Vagina (tissue), 2 donors: ENCODE measurements at places on chromosomes 4 and X.

DNA sequence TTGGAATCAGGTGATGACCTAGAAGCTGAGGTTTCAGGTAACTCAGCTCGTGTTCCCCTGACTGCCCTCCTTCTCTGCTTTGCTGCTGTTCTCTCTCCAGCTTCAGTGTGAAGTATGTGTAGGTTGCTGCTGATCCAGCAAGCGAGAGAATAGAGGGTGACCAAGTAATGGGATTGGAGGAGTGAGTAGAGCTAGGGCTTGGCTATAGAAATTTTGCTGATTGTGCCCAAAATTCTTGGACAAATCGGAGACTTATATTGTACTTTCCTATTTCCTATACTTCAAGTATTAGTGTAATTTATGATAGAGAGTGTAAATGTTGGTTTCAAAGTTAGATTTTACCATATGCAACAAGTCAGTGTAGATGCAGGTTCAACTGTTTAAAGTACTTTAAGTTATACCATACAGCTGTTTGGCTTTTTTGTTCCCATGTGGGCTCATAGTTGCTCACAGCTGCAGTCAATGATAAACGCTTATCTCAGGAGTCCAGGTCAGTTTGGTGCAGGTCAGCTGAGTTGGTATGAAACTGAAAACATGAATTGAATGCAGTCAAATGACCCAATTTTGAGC is 48.0 kb downstream of the RAPGEF2 start:
- DNase-seq: no peak

- DNase-seq: no peak
Measured at GRCh38 chrX:105277132-105277531, 56.6 kb upstream of the TEX13A start.

- no peak for DNase-seq
Measured at GRCh38 chr4:125459531-125459930, 144.8 kb downstream of the FAT4 start.

DNA sequence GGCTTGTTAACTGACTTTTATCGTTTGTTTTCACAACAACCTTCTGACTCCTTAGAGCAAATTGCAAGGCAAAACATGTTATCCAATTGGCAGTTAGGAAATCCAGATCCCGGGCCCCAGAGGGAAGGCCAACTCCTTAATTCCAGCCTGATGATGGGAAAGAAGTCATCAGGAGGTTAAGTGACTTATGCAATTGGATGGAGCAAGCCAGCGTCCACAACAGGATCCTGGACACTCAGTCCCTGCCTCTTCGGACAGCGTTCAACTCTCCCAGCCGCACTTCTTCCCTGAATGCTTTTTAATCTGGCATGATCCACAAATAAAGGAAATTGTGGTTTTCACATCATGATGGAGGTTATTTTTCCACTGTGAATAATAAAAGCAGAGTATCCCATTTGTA is 310.1 kb downstream of the RAB28 start:
- DNase-seq: peak; percentile 97

GRCh38 chrX:107701493-107702121 is 73.3 kb downstream of the PRPS1 start:
- DNase-seq: no peak

DNA sequence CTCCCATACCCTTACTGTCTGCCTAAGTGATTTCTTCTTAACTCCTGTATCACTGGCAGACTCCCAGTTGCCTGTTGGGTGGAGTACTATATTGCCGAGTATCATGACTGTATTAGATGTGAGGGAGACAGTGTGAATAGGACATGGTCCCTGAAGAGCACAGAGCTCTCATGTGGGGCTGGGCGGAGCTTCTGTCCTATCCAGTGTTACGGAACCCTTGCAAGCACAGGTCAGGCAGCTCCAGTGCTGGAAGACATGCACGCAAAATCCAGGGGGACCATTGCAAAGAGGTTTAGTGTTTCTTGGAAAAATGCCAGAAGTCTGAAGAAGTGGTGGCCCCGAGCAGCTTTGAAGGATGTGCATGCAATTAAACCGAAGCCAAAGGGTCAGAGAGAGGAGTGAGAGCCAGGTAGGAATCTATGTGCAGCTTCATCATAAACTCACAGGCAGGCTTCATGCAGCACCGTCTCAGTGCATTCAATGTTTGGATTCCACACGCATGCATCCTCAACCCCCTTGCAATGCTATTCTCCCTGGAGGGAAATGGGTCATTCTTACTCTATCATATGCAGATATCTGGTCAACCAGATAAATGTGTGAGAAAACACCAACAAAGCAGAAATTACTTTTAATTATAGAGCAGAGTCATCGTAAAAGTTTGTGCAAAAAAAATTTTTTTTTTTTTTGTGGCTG is 49.7 kb upstream of the DHRSX start:
- no peak for DNase-seq

- DNase-seq: no peak
Measured at GRCh38 chr4:7412554-7412912, 22.2 kb downstream of the PSAPL1 start.

DNA sequence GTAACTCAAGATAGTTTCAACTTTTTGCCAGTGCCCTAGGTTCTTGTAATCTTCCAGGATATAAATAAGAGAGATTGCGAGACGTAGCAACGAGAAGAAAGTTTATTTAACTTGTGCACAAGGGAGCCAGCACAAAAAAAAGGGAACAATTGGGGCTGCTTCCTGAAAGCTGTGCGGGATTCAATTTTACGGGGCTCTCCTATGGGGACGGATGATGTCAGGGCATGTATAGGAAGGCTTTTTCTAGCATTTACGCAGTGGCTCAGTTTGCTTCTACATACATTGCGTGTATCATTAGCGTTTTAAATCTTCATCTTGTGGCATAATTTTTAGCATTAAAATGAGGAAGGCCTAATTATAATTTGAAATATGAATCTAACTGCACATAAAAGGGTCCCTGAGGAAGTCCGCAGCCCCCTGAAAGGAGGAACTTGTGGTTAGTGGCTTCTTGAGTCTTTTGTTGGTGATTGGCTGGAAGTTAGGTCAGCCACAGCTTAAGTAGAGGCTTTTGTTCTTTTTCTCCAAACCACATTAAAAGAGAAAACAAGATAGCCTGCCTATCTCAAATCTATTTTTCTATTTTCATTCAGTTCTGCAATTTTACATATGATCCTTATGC is 668.2 kb upstream of the NDST4 start:
- DNase-seq: no peak

DNA sequence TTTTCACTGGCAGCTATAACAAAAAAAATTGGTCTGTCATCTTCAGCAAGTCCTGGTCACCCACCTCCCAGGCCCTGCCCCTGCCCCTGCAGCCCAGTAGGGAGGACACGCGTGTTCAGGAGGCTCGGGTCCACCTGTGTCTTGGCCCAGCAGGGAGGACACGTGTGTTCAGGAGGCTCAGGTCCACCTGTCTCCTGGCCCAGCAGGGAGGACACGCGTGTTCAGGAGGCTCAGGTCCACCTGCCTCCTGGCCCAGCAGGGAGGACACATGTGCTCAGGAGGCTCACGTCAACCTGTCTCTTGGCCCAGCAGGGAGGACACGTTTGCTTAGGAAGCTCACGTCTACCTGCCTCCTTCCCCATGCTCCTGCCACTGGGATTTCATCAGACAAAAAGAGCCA is 44.9 kb downstream of the HTT-AS start:
- no peak for DNase-seq

DNA sequence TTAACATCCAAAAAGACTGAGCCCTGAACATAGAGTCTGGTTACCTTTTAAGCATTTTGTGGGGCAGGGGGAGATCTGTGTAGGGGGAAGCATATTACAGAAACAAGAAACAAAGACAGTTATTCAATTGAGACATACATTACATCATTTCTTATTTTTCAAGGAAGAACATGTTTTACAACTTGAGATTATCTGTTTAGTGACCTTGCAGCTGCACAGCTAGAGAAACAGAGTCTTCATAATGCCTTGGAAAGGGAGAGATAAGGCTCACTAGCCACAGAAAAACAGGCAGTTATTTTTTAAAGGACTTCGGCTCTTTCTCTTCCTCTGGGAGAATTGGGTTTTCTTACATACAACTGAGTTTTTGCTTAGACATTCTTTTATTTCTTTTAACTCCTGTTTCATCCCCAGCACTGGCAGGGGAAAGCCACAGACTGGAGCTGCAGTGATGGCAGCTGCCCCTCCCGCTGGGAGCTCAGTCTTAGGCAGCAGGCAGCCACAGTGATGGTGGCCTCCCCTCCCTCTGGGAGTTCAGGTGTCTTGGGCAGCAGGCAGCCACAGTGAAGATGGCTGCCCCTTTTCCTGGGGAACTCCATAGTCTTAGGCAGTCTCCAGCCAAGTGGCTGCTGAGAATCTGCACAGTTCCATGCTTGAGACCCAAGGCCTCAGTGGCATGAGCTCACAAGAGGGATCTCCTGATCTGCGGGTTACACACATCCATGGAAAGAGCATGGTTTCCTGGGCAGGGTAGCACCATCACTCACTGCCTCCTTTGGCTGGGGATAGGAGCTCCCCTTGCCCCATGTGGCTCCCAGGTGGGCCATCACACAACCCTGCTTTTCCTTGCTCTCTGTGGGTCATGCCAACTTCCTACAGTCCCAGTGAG is 19.4 kb upstream of the TMPRSS11F start:
- DNase-seq: no peak

- DNase-seq: no peak
Measured at GRCh38 chr4:20192736-20193135, 59.0 kb upstream of the SLIT2 start.

DNA sequence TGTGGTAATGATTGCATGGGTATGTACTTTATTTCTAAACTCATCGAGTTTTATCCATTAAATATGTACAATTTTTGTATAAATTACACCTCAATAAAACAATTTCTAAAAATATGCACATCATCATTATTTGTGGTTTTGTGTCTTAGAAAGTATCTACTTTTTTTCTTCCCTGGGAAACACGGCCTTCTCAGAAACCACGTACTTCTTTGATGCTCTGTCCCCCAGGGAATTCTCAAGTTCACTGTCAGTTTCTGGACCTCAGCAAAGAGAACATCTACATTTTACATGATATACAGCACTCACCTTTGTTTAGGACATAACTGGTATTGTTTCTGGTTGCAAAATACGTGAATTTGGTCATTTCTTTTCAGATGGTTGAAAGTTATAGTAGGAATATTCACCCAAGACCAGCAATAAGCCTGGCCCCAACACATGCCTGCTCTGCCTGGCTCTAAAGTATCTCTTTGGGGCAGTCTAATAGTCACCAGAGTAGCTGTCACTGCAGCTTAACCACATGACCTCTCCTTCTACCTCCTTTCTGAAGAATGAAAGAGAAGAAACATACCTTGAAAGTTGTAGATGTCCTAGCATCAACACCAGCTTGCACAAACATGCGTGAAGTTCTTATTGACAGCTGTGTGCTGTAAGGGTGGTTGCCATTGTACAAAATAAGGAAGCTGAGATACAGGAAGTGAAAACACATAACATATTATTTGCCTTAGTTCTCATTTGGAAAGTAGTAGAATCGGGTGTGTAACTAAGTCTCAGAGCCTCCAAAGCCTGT is 48.4 kb upstream of the SPANXN4 start:
- no peak for DNase-seq

DNA sequence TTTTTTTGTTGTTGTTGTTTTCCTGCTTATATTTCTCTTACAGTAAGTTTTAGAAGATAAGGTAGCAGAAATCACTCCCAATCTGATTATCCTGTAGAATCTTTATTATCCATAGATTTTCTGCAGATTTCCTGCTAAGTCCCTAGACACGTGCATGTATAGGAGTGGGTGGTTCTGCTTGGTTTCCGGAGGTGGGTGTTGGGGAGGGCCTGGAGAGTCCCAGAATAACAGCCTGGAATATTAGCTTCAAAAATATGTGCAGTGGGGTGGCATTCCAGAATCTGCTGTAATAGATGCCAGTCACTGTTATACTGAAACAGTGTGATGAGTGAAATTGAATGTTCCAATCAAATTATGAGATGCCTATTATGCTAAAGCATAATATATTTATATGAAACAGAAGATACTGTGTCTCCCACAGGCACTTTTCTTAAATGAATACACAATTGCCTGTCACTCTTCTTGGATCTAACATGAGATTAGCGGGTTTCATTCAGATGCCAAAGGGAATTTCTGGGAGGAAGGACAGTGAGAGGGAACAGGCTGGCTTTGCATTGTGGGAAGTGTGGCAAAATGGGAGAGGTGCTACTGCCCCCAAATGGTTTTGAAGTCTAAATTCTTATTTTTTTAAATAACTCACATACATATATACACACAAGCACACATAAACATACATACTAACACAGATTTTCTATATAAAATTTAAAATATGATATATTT is 37.6 kb downstream of the C4orf50 start:
- no peak for DNase-seq
